Tracheal epithelial cell (primary cell): ENCODE measurements at places on chromosomes 2 and 18. TPM values are rescaled to one million over a fixed set of nuclear protein-coding genes. Genes with fewer than 3 reads are reported as not detected.

The KIF1A gene
- total RNA-seq, result 0.72 TPM in 1 of 2 replicates, not detected in the other

The ADI1 gene
- 23.4 and 36.9 TPM in 2 replicates for total RNA-seq

The NT5DC4 gene
- not detected in 2 replicates for total RNA-seq

The TMEM198 gene
- total RNA-seq, result under 0.01 and 0.48 TPM in 2 replicates

The CD207 gene
- not detected in 2 replicates for total RNA-seq

The SERPINB10 gene
- 1.3 and 4.8 TPM in 2 replicates for total RNA-seq

The RUFY4 gene
- under 0.01 TPM in 1 of 2 replicates, not detected in the other for total RNA-seq

The ACMSD gene
- total RNA-seq, result 1.7 TPM in 1 of 2 replicates, not detected in the other

The IL1B gene
- 31.8 and 169 TPM in 2 replicates for total RNA-seq

The HRH4 gene
- total RNA-seq, result under 0.01 and 0.64 TPM in 2 replicates

The DSC3 gene
- 260 and 288 TPM in 2 replicates for total RNA-seq

The VWA3B gene
- total RNA-seq, result under 0.01 TPM in 1 of 2 replicates, not detected in the other

The ABCG8 gene
- total RNA-seq, result under 0.01 TPM in 1 of 2 replicates, not detected in the other

The CNNM3 gene
- total RNA-seq, result 4.3 and 7.2 TPM in 2 replicates

The SPHKAP gene
- total RNA-seq, result not detected in 2 replicates

The TFPI gene
- 5.3 and 19.0 TPM in 2 replicates for total RNA-seq

The MBD2 gene
- 28.4 and 31.3 TPM in 2 replicates for total RNA-seq

The DTNA gene
- total RNA-seq, result 2.1 and 13.0 TPM in 2 replicates

The LIMS4 gene
- total RNA-seq, result not detected in 2 replicates

The C2orf80 gene
- not detected in 2 replicates for total RNA-seq

The ORMDL1 gene
- 34.7 and 50.3 TPM in 2 replicates for total RNA-seq

The RGPD6 gene
- total RNA-seq, result 16.2 and 24.6 TPM in 2 replicates

The CAVIN2 gene
- total RNA-seq, result 1.7 and 6.8 TPM in 2 replicates

The ASPRV1 gene
- under 0.01 TPM in 1 of 2 replicates, not detected in the other for total RNA-seq

The UGT1A7 gene
- 1.4 and 1.5 TPM in 2 replicates for total RNA-seq

The ZC3H6 gene
- total RNA-seq, result 1.9 and 9.8 TPM in 2 replicates
